Immature natural killer cell (primary cell): ENCODE measurements at places on chromosomes 7 and 10. TPM values are rescaled to one million over a fixed set of nuclear protein-coding genes. Genes with fewer than 3 reads are reported as not detected.

The CARD11 gene
- 3.3 TPM for polyA plus RNA-seq

The UBN2 gene
- 0.91 TPM for polyA plus RNA-seq

DNA sequence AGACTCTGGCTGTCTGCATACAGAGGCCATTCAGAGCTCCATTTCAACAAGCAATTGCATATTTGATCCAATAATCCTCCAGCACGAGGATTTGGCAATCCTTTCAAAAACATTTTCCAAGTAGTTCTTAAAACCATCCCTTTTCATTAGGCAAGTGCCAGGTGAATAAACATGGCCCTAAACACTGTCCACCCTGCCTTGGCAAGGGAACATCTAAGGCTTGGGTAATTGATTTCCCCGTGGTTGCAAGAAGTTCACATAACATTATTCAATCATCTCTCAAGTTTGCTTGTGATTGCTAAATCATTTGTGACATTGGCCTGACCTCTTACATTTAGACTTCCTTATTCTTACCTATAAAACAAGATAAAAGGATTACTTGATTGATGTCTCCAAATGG lies 175.2 kb downstream of the CTTNBP2 start:
- DNase-seq, result no peak

- DNase-seq, result no peak
Observed at GRCh38 chr7:5682551-5683279, 98.7 kb downstream of the RNF216 start.

DNA sequence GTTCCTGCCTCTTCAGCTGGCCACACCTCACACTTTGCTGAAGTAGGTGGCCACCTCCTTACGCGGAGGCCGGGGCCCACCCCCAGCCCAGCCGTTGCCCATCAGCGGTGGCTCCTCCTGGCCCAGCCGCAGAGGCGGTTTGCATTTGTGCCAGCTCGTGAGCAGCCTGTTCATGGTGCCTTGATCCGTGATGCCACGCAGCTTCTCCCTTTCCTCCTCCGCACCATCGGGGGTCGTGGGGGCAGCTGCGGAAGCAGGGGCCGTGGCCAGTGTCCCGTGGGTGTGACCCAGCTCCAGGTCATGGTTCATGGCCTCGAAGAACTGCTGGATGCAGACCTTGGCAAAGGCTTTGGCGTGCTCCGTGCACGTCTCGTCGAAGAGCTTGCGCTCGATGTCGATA lies 3.1 kb upstream of the CALHM2 start:
- no peak for DNase-seq

The FAM237B gene
- polyA plus RNA-seq, result not detected

DNA sequence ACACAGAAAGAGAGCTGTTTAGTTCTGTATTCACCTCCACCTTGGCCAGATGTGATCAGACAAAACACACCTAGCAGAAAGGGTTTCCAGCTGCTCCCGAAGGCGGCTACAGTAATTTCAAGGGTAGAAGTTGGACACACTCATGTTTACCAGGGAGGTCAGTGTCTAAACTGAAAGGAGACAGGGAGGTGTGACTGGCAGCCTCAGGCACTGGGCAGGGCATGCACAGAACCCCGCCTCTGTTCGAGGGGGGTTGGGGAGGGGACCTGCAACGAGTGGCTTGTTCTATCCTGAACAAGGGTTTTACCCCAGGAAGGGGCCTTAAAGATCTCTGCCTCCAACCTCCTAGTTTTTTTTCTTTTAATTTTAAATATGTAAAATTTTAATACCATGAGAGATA lies 49.6 kb downstream of the BPGM start:
- DNase-seq, result no peak

The CRYGN gene
- polyA plus RNA-seq, result not detected

DNA sequence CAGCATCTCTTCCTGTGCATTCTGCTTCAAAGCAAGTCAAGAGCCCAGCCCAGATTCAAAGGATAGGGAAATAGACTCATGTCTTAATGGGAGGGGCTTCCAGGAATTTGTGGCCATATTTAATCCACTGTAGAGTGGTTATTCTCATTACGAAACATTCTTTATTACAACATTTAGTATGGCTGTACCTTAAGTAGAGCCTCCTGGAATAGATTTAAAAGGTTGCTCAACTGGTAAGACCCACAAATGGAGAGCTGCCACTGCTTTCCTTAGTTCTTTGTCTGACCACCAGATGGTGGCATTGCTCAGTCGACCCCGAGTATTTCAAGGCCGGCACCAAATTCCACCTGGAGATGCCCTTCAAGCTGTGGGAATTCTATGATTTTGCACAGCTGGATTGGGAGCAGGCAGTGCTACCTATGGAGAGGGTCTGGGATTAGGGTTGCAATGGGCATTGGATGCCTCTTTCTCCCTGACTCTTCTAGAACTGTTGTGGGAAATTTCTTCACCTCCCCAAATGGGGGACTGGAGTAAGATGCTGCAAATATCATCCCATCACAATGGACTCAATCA lies 102.2 kb downstream of the RBM20 start:
- peak; percentile 36 for DNase-seq

GRCh38 chr10:501596-501995 lies 187.9 kb downstream of the DIP2C start:
- DNase-seq, result no peak

The UCMA gene
- not detected for polyA plus RNA-seq

DNA sequence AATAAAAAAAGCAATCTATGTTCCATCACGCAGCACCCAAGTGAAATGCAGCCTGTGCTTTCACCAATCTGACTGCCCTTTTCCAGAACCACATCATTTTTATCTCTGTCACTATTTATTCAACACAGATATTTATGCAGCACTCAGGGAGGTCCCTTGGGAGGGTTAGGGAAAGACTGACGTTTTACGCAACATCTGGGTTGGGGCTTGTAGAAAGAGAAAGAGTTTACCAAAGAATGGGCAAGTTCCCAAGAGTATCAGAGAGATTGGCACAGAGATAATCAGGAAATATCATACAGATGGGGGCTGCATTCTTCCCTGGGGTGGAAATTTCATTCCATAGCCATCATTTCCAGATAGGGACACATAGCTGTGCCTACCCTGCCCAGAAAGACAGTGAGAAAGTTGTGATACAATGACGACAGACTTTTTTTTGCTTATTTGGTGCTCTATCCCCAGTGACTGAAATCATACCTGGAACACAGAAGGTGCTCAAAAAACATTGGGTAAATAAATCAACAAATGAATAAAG lies 474.2 kb downstream of the CALN1 start:
- no peak for DNase-seq
